ENCODE measurements at places on chromosomes 6 and 20.

DNA sequence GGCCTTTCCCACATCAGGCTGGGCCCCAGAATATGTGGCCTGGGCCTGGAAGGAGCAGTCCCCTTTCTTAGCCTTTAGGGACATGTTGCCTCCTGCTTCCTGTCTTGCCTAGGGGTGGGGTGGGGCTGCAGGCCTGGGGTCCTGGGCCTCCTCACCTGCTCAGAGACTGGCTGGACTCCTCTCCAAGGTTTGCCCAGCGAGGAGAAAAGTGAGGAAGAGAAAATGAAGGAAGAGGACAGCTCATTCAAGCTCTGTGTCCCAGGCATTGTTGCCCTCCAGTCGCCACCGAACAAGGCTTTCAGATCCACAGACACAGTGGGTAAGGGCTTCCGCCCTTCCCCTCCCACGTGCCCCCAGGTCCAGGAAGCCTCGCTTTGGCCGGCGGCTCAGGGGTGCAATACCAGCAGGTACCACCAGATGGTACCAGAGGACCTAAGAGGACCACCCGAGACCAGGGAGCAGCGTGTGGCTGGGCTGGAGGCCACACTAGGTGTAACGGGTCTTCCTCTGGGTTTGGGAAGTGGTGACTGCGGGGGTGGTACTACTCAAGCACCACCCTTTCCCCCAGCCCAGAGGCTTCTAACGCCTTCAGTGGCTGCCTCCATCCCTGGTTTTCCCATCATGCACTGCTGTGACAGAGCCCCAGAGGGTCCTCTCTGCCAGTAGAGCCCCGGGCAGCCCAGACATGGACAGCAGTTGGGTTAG is 5.5 kb upstream of the BAK1 start:
- DNase-seq: peak; percentile 25

DNA sequence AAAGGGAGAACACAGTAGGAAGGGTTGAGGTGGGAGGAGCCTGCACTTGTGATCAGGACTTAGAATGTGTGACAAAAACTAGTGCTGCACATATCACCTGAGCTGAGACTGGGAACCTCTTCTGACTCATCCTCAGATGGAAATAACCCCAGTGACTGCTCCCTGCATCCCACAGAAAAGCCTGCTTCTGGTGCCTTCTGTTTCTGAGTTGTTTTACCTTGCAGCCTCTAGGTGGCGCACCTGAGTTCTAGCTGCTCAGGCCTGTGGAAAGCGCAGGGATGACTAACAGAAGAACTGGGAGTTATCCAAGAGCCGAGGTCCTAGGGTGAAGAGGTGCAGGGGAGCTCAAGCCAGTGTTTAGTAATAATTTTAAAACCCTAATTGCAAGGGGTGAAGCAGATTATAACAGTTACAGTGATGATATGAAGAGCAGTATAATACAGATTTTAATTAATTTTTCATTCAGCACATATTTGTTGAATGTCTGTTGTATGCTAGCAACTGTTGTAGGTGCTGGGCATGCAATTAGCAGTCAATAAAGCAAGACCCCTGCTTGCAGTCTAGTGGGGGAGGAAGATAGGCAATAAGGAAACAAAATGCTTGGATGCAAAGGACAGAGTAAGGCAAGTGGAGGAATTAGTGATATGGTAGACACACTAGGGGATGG is 302.5 kb downstream of the DHX35 start:
- no peak for DNase-seq

DNA sequence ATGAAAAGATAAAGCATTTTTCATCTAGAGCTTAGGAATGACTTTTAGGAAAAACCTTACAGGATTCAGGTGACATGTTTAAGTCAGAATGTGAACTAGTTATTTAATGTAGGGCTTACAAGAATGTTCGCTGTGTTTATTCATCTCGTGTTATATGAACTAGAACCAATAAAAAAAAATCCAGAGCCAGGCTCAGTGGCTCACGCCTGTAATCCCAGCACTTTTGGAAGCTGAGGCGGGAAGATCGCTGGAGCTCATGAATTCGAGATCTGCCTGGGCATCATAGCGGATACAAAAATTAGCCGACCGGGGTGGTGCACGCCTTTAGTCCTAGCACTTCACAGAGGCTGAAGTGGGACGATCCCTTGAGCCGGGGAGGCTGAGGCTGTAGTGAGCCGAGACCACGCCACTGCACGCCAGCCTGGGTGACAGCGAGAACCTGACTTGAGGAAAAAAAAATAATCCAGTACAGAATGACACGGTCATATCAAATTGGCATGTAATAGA is 46.3 kb downstream of the OR2B2 start:
- DNase-seq: no peak

DNA sequence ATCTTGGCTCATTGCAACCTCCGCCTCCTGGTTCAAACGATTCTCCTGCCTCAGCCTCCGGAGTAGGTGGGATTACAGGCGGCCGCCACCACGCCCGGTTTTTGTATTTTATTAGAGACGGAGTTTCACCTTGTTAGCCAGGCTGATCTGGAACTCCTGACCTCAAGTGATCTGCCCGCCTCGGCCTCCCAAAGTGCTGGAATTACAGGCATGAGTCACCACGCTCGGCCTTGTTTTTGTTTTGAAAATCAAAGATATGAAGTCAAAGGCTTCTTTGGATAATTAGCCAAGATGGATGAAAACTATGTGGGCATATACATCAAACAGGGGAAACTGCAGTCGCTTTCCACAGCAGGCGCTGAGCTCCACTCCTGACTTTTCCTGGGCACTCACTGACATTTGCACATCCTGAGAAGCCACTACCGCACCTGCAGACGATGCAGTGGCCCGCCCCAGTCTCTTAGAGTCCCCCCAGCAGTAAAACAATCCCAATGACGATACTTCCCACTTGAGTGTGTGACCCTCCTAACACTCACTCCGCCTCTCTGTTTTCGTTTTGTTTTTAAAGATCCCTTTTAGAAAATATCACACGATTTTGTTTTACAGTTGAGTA is 44.1 kb downstream of the GJA1 start:
- no peak for DNase-seq

- DNase-seq: no peak
Measured at GRCh38 chr6:4253604-4254231, 118.3 kb upstream of the ECI2 start.

GRCh38 chr6:17303444-17303843 is 22.3 kb downstream of the RBM24 start:
- DNase-seq: no peak

- DNase-seq: no peak
Measured at GRCh38 chr6:3617192-3617631, 134.3 kb downstream of the PXDC1 start.

GRCh38 chr6:52494298-52495072 is 74.3 kb downstream of the EFHC1 start:
- DNase-seq: no peak

- no peak for DNase-seq
Measured at GRCh38 chr20:41176711-41177552, 39.6 kb downstream of the PLCG1 start.

- no peak for DNase-seq
Measured at GRCh38 chr6:98137391-98137790, 697.0 kb upstream of the POU3F2 start.

DNA sequence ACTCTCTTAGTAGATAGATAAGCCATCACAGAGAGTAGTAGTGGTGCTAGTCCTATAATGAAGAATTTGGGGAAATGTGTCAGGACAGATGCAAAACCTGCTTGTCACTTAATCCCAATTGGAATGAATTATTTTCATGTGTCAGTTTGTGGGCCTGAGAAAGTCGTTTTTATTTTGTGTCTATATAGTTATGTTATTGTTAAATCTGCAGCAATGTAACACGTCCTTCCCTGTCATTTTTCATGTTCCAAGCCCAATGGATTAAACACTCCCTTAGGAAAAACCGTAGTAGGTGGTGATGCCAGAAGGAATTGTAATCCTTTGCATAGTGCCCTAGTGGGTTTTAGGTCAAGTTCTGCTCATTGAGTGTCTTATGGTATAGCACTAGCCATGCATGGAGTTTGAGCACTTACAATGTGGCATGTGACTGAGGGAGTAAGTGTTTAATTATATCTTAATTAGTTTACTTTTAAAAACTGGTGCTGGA is 105.9 kb upstream of the PRSS16 start:
- DNase-seq: no peak

DNA sequence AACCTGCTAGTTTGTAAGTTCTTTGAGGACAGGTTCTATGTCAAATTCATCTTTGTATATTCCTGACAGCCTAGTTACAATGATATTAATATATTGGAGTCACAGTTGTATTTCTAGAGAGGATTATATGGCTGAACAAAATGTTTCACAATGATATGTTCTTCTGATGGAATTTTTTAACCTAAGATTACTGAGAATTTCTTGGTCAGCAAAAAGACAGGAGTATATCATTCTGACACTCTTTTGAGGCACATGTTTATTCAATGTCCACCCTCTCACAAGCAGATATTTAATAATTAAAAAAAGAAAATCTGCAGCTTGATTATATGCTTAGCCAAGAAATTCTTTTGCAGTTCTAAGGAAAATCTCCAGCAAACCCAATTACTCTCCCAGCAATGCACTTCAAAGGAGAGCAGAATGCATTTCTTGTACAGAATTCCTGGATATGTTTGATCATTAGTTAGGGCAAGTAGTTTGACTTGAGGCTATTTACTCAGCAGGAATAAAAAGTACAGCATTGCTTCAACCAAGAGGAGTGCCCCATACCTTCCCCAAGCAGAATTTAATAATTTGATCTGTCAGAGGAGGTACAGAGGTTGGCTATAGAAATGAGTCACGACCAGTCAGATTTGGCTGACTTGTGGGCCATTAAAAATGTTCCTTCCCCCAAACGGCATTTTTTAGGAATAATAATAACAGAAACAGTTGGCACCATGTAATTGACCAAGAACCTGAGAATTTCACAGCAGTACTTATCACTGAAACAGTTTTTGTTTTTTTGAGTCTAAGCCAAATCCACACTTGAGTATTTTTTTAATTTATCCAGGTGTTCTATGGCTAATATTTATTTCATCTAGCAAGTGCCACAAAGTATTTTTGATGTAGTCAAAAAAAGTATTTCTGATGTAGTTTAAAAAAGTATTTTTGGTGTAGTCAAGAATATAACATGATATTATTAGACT is 508.1 kb upstream of the FLRT3 start:
- no peak for DNase-seq

DNA sequence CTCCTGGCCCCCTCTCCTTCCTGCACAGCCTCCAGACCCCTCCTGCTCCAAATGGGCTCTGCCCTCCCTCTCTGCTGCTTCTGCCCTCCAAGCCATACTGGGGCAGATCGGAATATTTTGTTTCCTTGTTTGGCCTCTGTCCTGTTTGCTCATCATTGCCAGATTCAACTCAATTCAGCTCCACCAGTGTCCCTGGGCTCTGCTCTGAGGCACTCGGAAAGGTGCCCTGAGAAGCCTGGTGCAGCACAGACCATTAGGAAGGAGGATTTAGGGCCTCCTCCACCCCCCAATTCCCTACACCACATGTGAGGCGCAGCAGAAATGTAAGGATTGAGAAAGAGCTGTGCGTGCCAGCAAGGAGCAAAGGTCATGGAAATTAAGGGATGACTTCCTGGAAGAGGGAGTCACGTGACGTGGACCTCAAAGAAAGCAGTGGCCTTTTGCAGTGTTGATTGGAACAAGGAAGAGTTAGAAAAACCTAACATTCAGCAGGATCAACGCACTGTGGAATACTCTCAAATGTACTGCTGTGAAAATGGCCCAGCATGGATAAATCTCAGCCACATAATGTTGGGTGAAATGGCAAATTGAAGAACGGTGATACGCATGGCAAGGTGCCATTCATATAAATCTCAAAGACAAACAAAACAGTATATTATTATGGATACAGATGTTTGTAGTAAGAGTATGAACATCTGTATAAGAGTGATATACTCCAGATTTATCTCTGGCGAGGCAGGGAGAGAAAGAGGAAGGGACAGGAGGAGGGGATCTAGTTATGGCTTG is 229.5 kb upstream of the RNF24 start:
- no peak for DNase-seq

DNA sequence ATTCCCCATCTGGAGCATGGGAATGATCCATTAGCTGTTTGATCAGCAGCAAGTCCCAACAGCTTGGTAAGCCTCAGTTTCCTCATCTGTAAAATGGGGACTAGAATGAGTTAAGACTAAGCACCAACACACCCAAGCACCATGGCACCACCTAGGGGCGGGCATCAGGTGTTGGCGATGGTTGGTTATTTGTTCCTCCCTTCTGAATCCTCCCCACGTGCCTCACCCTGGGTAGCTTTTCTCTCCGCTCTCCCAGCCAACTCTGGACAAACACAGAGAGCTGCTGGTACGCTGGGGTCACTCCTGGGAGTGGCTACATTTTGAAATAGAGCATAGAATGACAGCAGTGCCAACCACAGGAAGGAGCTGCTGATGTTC is 13.3 kb upstream of the ITPR3 start:
- DNase-seq: no peak

DNA sequence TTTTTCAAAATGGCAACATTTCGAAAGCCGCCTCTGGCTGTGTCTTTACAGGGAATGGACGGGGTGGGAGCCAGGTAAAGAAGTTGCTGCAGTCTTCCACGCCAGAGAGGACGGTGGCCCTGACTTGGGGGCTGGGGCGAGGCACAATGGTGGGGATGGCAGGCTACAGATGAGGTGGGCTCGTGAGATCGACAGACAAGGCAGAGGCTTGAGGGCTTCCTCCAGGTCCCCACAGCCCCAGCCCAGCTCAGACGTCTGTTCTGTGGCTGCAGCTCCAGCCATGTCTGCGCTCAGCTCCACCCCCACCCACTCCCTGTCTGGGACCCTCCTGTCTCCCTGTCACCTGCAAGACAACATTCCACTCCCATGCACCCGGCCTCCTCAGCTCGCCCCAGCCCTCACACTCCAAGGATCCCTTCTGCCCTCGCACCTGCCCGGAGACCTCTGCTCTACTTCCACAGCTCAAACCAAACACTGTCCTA is 7.4 kb upstream of the C20orf144 start:
- DNase-seq: no peak

DNA sequence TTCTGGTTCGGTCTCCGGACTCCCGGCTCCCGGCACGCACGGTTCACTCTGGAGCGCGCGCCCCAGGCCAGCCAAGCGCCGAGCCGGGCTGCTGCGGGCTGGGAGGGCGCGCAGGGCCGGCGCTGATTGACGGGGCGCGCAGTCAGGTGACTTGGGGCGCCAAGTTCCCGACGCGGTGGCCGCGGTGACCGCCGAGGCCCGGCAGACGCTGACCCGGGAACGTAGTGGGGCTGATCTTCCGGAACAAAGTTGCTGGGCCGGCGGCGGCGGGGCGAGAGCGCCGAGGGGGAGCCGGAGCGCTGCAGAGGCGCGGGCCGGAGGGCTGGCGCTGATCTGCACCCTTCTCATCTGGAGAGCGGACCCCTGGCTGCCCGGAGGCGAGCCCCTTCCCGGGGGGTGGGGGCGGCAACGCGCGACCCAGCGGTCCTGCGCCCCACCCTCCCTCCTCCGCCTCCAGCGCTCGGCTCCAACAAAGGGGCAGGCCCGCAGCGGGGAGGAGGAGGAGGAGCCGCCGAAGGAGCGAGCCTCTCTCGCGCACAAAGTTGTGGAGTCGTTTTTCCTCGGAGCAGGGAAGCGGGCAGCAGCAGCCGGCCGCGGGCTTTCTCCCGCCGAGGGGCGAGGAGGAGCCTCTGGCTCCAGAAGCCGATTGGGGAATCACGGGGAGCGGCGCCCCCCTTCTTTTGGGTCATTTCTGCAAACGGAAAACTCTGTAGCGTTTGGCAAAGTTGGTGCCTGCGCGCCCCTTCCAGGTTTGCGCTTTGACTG is at the start of gene UTRN:
UTRN (plus strand) TSS at position 553 of the 765 bp plus-strand sequence. CDS start 6,494 bp downstream, outside the sequence.
- DNase-seq: peak; percentile 29

GRCh38 chr6:1609648-1610496 is at the start of gene FOXC1:
Gene FOXC1 (plus strand): TSS chr6:1609915. CDS start chr6:1610446, 531 bp downstream.
- DNase-seq: no peak

- peak; percentile 44 for DNase-seq
Measured at GRCh38 chr20:34475979-34476736, 40.1 kb upstream of the DYNLRB1 start.

All from substantia nigra (tissue), 51 donors.